NCI-H1092 (cell line): ENCODE measurements at places on chromosomes 7 and 10.

- DNase-seq: no peak
These were observed 12.5 kb upstream of the IL2RA start for GRCh38 chr10:6074489-6075301.

DNA sequence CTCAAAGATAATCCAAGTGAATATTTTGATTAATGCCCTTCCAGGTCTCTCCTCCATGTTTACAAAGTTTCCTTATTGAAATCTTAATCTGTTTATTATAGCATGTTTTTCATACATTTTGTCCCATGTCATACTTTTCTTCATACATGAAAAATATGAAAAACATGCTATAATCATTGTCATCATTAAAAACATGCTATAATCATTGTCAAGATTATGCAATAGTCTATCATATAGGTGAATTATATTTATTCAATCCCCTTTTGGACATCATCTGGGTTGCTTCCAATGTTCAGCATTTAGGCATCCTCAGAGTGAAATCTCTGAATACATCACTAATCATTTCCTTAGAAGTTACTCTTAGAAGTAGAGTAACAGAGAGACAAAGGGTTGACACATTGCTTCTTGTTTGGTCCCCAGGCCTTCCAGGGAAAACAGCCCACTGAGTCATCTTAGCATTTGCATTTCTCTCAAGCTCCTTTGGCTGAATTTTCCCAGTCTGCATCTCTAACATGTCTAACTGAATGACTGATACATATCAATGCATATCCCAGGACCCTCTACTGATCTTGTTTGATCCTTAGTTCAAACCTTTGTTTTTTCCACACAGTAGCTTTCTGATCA, 87.0 kb downstream of the SGMS1 start:
- no peak for DNase-seq

- DNase-seq: no peak
These were observed 10.7 kb upstream of the OGA start for GRCh38 chr10:101828766-101829551.

GRCh38 chr7:25652366-25652765, 424.1 kb upstream of the NPVF start:
- no peak for DNase-seq

DNA sequence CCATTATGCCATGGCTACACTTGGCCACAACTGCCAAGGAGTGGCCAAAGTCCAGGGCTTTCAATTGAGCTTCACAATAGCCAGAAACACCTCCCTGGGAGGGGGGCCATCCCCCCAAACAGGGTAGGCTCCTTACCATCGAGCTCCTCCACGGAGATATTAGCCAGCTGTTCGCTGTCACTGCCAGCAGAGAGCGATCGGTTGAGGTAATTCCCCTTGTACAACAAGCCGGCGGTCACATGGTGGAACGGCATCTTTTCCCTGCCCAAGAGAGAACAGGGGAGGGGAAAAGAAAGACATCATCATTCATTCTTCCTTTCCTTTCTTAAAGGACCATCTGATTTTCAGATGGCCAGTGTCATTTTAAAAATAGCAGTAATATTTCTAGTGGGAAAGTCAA, 133.6 kb downstream of the CALN1 start:
- no peak for DNase-seq

DNA sequence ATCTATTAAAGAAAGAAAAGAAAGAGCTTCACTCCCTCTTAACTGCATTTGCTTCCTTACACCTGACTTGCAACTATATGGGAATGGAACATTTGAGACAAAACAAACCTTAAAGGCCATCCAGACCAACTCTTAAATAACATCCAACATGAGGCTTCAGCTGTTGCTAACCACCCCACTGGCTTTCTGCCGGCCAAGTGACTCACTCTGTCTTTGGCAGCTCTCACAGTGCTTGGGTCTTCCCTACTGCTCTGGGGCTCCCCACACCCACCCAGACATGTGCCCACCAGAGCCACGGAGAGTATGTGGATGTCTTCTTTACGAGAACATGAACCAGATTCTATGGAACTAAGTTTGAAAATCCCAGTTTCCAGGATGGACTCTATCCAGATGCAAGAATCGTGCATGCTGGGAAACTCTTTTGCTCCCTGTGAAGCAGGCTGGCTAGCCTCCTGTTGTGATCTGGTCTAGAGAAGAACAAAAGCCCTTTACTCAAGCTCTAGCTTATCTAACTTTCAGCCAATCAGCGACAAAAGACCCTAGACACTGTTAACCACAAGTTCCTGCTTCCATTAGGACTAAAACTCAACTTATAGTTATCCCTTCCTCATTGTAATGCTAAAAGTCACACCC, 245.7 kb downstream of the TCERG1L start:
- DNase-seq: no peak

- no peak for DNase-seq
These were observed 1.5 kb downstream of the USP54 start for GRCh38 chr10:73589563-73590126.

DNA sequence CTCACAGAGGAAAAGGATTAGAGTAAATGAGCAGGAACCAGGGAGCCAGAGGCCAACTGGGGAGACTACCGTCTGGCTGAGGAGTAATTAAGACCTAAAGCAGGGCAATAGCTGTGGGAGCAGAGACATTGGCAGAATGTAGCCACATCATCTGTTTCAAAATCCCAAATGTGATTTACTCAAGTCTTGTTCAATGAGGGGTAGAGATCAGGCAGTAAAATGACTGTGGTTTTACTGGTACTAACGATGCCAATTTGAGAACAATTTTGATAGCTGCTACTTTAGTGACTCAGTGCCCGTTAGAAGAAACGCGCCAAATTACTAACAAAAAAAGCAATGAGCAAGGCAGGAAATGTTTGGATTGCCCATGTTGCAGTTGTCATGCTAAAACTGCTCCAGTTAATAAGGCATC, 12.7 kb upstream of the MIOS start:
- peak; percentile 63 for DNase-seq

- no peak for DNase-seq
These were observed 139.5 kb upstream of the CHRM2 start for GRCh38 chr7:136728945-136729344.

DNA sequence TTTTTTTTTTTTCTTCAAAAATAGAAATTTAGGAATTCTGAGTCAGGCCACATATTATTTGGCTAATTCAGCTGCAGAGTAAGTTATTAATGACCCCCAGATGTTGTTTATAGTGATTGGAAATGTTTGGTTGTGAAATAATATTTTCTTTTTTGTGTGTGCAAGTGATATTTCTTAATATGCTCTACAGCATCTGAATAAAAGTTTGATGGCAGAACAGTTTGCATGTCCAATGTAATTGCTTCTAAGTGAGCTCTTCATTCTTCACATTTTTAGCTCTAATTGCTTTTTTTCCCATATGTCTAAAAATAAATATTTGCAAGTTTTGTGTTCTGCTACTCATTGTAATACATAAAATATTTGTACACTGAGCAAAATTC, 116.0 kb downstream of the ARID5B start:
- DNase-seq: no peak

DNA sequence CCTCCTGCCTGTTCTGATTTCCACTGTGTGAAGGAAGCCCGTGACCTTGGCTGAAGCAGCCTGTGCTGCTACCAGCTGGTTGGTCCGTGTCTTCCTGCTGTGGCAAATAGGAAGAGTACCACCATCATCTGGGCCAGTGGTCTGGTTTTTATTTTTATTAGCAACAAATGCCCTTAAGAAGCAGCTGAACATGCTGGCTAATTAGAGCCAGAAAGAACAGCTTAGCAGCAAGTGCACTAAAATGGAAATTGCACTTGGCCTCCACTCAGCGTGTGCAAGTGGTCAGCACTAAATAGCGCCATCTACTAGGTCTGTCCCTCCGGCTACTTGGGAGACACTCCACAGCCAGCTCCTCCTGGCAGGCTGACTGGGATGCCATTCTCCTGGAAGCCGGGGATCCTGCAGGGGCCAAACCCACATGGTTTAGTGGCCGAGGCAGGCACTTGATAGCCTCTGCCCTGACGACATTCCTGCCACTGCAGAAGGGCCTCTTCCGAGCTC, 690.3 kb upstream of the FOXK1 start:
- DNase-seq: no peak

DNA sequence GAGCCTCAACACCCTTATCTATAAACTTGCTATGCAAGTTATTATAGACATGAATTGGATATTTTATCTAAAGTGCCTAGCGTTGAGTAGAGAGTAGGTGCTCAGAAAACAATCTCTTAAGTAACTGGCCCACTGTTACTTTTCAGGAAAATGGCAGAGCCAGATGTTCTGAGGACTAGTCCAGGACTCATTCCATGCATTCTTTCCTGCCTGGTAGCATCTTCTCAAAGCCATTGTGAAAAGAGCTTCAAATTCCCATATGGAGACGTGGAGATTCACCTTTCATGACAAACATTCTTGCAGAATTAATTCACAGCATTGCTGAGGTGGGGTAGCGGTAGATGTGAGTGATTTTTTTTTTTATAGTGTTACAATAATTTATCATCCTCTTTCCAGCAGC, 35.9 kb upstream of the ITPRID1 start:
- DNase-seq: no peak

DNA sequence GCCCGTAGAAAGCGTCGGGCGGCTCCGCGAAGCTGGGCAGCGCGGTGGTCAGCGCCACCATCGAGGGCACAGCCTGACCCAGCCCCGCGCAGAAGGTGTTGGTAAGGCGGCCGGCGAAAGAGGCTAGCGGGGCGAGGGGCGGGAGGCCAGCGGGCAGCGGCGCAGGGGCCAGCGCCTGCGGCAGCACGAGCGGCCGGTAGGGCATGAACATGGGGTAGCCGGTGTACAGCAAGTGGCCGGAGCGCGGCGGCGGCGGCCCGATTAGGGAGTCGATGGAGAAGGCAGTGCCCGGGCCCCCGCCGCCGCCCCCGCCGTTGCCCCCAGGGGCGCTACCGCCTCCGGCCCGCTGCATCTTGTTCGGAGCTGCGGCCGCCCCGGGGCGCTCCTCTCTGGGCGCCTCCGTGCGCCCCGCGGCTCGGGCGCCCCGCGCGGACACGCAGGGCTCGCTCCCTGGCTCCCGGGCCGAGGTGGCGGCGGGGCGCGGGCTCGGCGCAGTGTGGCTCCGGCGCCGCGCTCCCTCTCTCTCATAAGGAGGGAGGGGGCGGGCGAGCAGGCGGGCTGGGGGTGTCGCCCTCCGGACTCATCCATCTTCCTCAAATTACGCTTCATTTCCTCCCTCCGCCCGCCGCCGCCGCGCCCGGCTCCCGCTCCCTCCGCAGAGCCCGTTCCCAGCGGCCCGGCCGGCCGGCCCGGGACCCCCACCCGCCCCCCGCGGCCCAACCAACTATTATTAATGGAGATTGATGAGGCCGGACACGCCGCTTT, at the start of gene GBX1:
Gene GBX1 (minus strand): TSS at position 498 of the 765 bp plus-strand sequence. CDS start 146 bp downstream, at position 352.
- no peak for DNase-seq

- no peak for DNase-seq
These were observed 1138.8 kb downstream of the XPNPEP1 start for GRCh38 chr10:108784534-108784933.

- DNase-seq: no peak
These were observed 184.7 kb upstream of the PRPS1L1 start for GRCh38 chr7:18212308-18212707.

GRCh38 chr7:157003756-157004520, 6.5 kb downstream of the MNX1 start:
- no peak for DNase-seq

DNA sequence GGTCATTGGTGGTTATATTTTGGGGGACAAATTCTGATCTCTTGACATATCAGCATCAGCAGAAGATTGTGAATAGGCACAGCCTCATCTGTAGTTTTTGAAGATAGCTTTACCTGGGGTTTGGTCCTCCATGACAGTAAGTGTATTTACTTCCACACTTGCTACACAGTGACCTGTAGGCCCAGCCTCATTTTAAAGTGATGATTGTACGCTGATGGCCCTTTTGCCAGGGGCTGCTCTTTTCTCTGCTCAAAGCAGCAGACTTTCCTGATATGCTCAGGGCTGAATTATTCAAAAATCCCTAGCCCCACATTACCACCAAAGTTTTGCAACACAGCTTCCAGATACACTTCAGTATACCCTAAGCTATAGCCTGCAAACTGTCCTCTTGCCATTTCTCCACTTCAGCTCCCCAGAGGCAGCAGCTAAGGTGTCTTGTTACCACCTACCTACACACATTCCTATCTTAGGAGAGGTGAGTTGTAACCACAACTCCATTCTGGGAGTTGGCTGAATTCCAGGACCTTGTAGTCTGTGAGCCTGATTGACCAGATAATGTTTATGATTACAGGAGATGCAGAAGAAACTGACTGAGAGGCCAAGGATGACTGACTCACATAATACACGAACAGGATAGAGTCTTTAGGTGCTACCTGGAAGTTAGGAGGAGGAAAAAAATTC, 6.0 kb downstream of the ASB4 start:
- DNase-seq: no peak

GRCh38 chr10:35320341-35320740, 16.0 kb upstream of the CCNY start:
- DNase-seq: no peak
